ENCODE measurements at places on chromosomes 5 and 9.

DNA sequence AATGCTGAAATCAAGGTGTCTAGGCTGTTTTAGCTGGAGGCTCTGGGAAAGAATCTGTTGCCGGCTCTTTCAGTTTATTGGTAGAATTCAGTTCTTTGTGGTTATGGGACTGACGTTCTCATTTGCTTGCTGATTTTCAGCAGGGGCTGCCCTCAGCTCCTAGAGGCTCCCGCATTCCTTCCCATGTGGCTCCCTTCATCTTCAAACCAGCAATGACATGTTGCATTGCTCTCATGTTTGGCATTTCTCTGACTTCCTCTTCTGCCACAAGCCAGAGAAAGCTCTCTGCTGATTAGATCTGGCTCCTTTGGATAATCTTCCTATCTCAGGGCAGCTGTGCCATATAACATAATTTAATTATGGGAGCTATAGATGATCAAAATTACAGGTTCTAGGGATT is 360.3 kb downstream of the LRRC70 start:
- DNase-seq, result no peak

- DNase-seq, result no peak
Observed at GRCh38 chr5:141477815-141478214, 2.0 kb downstream of the PCDHGC3 start.

- DNase-seq, result no peak
Observed at GRCh38 chr9:134722120-134722701, 80.6 kb downstream of the COL5A1 start.

DNA sequence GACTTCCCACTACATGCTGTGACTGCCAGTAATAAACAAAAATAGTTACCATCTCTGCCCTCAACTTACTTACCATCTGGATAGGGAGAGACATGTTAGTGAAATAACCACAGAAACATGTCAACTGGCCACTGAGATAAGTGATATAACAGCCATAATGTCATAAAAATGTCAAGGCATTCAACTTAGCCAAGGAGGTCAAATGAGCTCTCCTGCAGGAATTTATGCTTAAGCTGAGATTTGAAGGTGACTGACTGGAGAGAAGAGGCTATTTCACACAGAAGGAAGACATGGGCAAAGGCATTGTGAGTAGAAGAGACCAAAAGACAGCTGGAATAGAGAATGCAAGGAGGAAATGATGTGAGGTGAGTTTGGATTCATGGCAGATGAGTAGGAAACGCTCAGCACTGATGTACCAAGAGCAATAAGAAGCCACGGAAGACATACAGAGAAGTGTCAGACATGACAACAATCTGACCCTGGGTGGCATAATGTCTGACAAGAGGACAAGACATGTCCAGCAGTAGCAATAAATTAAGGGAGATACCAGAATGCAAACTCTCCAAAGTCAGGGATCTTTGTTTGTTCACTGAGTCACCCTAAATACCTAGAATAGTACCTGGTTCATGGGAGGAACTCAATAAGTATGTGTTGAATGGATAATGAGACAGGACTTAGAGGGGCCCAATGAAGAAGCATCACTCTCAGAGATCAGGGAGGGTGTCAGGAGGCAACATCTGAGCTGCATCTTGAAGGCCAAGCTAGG is 318.8 kb downstream of the ACTL7B start:
- DNase-seq, result no peak

DNA sequence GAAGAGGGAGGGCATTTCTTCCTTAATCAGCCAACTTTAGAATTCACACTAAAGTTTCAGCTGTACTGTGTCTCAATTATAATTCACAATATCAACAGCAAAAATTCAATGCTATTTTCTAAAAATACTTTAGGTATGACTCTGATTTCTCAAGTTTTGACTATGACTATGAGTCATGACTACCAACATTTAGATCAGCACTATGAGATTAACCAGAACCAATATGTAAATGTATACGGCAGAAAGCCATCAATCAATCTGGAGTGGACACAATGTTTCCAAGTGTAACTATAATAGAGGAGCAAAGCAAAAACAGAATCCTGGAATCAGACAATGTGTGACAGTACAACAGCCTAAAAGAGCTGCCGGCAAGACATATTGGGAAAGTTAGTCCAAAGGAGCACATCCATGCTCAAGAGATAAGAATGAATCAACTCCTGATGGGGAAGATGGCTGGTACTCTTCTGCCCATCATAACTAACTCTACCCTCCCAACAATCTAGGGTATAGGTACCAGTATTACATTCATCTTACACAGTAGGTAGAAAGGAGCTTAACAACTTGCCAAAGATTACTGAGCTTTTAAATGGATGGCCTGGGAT is 294.4 kb downstream of the SEMA5A start:
- no peak for DNase-seq
